Stimulated activated CD4-positive, alpha-beta T cell treated with anti-CD3 and anti-CD28 coated beads, Interleukin-1b, Interleukin-23, amount 100 ng/mL, for 4 hours (primary cell): ENCODE measurements at places on chromosomes 3 and 15.

DNA sequence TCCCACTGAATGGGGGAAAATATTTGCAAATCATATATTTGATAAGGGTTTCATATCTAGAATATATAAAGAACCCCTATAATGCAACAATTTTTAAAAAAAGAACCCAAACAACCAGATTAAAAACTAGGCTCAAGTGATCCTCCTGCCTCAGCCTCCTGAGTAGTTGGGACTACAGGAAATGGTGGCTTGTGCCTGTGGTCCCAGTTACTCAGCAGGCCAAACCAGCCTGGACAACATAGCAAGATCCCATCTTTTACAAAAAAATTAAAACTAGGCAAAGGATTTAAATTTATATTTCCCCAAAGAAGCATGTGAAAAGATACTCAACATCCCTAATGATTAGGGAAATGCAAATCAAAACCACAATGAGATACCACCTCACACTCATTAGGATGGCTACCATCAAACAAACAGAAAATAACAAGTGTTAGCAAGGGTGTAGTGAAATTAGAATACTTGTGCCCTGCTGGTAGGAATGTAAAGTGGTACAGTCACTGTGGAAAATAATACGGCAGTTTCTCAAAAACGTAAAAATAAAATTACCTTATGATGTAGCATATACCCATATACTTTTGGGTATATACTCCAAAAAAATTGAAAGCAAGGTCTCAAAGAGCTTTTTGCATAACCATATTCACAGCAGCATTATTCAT is 19.7 kb downstream of the TFDP2 start:
- no peak for DNase-seq

DNA sequence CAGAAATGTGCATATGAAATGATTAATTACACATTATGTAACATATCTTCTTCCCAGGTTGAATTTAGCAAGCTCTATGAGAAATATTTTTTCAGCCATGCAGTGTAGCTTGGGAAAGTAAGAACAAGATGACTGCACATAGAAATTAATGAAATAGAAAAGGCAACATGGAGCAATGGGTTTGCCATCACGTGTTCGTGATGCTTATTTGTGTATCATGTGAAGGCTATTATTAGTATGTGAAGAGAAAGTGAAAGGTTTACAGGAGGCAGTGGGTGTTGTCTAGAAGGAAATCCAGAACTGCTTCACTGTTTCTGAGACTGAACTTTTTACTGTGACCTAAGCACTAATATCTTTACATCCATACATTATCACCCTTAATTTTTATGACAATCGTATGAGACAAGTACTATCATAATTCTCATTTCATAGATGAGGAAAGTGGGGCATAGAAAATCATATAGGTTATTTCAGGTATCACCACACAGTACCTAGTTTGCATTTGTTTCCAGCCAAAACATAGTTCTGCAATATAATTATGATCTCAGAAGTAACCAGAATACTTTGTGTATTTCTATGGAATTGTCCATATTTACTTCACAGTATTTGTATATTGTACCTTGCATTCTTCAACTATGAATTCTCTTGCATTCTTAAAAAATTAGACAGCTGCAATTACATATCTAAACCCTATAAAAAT is 14.9 kb downstream of the SERPINI1 start:
- DNase-seq: no peak

DNA sequence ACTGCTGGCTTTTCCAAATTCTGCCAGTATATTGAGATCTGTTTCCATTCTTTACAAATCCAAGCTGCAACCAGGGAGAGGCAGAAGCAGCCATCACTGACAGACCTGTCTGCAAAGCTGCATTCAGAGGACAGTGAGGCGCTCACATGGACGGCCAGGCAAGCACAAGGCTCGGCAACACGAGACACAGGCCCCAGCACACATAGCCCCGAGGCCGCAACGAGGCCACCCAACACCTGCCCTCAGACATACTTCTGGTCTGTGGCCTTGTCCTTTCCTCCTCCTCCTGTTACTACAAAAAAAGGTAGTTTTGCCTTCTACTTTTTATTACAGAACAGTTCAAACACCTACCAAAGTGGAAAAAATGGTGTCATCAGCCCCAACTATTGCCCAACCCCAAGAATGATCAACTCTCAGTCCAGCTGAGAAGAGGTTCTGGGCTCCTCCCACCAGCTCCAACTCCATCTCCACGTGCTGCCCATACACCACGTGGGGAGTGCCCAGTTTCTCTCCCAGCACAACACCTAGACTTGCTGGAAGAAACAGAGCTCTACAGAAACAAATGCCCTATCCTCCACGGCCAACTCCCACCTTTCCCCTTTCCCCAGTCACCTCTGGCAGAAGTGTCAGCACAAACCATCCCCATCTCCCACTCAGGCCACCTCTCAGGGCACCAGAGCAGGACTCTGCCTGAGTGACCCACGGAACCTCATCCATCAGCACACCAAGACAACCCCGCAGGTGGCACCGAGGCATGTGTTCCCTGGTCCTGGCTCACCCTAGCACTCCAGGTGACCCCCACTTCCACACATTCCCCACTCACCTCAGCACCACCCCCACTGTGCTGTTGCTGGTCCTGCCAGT is 7.4 kb downstream of the ZXDC start:
- DNase-seq: no peak

DNA sequence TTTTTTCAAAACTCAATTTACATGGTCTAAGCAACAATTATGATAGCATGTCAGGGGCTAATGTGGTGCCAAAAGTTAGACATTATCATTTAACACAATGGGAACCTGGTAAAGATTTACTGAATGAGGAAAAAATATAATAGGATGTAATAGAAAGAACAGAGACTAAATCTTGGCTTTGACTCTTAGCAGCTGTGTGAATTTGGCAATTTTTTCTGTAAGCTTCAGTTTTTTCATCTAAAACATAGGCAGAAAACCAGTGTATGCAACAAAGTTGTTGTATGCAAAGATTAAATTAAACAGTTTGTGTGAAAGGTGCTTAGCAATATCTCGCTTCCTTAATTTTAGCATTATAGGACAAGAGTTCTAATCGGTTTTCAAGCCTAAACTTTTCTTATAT is 57.6 kb downstream of the ZBTB20 start:
- no peak for DNase-seq

- no peak for DNase-seq
Observed at GRCh38 chr15:39486621-39487457, 94.0 kb upstream of the THBS1 start.

DNA sequence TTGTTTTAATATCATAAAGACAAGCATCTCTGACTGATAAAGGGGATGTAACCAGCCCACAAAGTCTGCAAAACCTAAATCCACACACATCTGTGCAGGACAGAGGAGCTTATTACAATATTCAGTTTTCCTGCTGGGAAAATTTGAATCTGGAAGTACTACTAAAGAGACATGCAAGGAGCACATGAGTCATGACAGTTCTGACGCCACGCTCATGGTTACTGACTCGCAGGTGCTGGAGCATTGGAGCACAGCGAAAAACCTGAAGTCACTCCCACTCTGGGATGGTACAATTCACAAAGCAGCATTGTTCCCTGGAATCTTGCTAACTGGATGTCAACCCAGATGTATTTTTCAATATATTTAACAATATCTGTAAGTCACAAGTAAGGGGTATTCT is 7.6 kb upstream of the ISL2 start:
- DNase-seq: no peak

- no peak for DNase-seq
Observed at GRCh38 chr3:182092662-182093262, 381.0 kb downstream of the SOX2 start.

- DNase-seq: no peak
Observed at GRCh38 chr3:37223576-37223975, 49.2 kb upstream of the LRRFIP2 start.

DNA sequence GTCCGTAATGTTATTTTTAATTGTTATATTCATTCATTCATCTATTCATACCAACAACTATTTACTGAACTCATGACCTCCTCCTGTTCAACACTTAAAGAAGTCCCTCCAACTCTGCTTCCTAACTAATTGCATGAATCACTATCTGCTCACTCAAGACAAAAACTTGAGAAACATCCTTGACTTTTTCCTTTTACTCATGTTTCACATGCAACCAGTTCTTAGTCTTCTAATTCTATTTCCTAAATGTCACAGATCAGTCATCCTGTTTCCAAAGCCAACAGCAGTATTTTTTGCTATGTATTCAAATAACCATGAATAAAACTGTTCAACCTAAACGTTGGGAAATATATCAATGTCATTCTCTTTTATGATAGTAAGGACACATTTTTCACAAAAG is 124.6 kb upstream of the GBE1 start:
- no peak for DNase-seq

DNA sequence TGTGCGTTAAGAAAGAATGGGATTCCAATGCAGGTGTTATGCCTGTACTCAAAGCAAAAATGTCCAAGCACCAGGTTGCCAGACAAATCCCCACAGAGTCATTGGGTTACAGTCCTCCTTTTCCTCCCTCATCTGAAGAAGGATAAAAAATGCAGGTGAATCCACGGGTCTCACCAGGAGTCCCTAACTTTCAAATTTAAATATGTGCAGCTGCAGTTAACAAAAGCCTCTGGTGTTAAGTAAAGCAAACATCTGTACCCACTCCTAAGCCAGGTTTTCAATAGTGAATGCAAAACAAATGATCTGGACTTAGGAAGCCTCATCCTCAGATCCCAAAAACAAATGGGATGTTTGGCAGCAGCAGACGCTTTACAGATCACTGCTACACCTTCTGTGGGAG is 70.4 kb upstream of the SETMAR start:
- DNase-seq: no peak

DNA sequence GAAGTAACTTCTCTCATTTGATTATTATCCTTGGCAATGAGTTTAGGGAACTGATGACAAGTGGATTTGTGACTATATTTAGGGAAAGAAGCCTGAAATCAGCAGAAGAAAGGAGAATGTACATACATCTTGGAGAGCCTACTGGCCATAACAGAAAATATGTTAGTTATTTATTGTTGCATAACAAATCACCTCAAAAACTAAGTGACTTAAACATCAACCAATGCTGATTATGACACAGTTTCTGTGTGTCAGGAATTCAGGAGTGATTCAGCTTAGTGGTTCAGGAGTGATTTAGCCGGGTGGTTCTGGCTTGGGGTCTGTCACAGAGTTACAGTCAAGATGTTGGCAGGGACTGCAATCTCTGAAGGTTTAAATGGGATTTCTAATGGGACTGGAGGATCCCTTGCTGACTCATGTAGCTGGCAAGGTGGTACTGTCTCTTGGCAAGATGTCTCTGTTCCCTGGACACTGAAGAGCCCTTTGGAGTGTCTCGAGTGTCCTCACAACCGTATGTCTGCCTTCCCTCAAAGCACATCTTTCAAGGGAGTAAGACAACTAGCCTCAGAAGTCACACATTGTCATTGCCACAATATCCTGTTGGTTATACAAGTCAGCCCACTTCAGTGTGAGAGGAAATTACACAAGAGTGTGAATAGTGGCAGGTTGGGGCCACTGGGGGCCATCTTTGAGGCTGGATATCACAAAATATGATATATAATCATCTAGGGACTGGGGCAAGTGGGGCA is 248.9 kb downstream of the SV2B start:
- DNase-seq: no peak

GRCh38 chr15:91225741-91226140 is 125.7 kb downstream of the SV2B start:
- DNase-seq: no peak

DNA sequence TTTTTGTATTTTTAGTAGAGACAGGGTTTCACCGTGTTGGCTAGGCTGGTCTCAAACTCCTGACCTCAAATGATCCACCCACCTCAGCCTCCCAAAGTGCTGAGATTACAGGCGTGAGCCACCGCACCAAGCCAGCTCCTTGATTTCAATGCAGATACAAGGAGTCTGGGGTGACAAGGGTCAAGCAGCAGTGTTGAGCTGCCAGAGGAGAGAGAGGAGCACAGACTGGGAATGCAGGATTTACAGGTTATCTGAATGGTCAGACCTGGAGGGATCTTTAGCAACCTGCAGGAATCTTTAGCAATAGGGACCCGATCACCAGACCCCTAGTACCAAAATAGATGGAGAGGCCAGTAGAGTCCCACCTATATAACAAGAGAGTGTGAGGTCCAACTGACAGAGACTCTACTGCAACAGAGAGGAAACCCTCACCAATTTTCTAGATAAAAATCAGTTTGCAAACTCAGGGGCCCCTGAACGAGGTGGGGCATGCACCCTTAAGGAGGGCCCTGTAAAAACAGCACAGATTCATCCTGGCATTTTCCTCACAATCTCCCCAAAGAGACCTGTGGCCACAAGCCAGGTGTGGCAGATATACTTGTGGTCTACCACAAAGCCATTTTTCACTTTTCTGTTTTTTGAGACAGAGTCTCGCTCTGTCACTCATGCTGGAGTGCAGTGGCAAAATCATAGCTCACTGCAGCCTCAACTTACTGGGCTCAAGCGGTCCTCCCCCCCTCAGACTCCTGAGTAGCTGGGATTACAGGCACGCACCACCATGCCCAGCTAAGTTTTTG is 10.7 kb upstream of the SHISA5 start:
- no peak for DNase-seq

- peak; percentile 31 for DNase-seq
Observed at GRCh38 chr3:120147072-120147871, 53.0 kb upstream of the GSK3B start.

GRCh38 chr3:3531476-3531875 is 267.8 kb upstream of the LRRN1 start:
- DNase-seq: no peak

- no peak for DNase-seq
Observed at GRCh38 chr15:83813682-83814081, 159.8 kb downstream of the ADAMTSL3 start.

- no peak for DNase-seq
Observed at GRCh38 chr15:50758712-50759205, 6.7 kb downstream of the SPPL2A start.
